ENCODE measurements at places on chromosomes 3 and 15.

GRCh38 chr3:162973428-162973917 lies 1476.9 kb downstream of the OTOL1 start:
- DNase-seq = no peak

- DNase-seq = no peak
Observed at GRCh38 chr3:20622304-20622703, 436.3 kb upstream of the SGO1 start.

DNA sequence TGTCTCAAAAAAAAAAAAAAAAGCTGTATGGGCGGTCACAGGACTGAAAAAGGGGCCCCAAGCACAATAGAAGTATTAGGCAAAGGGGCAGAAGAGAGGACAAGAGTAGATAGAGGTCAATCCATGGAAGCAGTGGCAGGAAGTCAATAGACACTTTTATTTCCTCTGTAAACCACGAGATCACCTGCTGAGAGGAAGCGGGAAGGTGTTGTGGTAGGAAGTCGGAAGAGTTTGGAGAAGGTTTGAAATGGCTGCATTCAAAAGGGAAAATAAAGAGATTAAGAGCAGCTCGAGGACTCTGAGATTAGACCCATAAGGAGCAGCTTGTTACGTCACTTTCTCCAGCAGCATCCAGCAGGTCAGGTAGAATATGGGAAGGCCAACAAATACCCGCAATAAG lies 14.2 kb upstream of the ZNF148 start:
- DNase-seq = no peak

DNA sequence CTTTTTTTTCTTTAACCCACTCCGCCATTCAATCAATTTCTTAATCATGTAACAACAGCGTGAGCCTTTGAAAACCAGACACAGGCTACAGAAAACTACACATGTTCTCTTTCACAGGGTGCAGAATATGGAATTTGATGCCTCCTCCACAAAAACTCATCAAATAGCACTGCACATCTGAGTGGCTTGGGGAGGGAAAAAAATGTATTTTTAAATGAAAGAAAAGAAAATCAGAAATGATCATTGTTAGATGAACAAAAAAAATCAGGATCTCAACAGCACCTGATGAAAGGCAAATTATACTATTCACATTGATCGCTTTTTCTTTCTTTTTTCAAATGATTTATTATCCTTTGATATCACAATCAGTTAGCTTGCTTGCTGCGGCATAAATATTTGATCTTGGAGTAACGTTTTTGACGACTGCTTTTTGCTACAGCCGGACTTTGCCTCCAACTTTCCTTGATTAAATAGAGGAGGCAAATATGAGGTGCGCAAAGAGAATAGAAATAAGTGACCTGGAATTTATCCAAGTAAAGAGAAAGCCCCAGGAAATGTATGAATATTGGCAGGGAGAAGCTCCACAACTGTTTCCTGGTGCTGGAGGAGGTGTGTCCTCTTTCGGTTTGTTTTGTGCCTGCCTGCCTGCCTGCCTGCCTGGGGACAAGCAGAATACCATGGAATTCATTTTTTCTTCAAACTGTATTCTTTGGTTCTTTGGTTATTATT lies 63.1 kb downstream of the EDEM1 start:
- no peak for DNase-seq

GRCh38 chr3:161422171-161422700 lies 50.9 kb upstream of the SPTSSB start:
- DNase-seq = no peak

- DNase-seq = no peak
Observed at GRCh38 chr3:150129166-150129565, 158.5 kb upstream of the PFN2 start.

DNA sequence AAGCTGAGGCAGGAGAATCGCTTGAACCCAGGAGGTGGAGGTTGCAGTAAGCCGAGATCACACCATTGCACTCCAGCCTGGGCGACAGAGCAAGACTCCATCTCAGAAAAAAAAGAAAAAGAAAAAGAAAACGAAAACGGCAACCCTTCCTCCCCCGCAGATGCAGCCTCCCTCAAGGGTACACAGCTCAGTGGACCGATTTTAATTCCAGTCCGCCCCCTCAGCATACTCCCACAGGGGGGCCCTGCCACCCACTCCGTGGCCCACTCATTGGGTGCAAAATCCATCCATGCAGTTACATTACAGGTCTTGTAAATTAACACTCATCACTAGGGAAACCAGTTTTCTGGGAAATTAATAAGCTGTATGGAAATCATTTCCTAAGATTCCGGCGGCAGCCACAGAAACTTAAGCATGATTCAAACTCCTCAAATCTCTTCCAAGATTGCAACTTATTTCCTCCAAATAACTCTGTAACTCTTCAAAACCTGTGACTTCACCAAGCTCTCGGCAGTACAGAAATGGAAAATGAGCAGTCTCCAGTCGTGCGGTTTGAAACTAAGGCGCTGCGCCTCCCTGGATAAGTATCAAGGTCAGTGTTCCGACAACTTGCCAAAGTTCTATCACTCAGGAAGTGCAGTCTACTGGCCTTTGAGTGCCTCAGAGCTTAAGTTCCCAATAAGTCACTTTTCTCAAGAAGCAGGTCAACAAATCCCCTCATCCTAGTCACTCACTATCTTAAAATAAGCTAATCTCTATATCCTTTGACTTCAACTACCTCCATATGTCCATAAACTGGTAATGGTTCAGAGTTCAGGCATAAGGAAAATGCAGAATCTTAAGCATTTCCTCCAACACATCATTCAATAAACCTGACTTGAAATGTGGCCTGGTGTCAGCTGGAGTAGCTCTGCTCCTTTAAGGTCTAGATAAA lies 24.7 kb upstream of the KLHL6 start:
- no peak for DNase-seq

Measured in NCI-H510A (cell line).